Right lung (tissue), 10 donors: ENCODE measurements at places on chromosomes 7 and 10. TPM values are rescaled to one million over a fixed set of nuclear protein-coding genes. Genes with fewer than 3 reads are reported as not detected.

DNA sequence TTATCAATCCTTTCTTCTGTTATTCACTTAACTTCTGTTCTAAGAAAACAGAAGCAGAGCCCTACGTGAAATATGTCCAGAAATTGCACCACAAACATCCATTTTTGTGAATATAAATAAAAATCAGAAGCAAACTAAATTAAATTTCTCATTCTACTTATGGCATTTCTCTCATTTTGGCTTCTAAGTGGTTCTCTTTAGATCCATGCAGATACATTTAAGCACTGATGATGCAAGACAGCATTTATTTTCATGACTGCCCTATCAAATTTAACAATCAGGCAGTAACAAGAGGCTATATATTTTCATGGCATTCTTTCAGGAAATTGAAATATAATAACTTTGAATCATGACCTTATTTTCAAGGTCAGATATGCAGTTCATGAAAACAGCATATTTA is 1049.6 kb downstream of the GRM8 start:
- no peak for DNase-seq

- DNase-seq: no peak
Measured at GRCh38 chr7:133059263-133059662, 22.6 kb downstream of the CHCHD3 start.

- no peak for DNase-seq
Measured at GRCh38 chr7:93194386-93194785, 31.9 kb downstream of the HEPACAM2 start.

DNA sequence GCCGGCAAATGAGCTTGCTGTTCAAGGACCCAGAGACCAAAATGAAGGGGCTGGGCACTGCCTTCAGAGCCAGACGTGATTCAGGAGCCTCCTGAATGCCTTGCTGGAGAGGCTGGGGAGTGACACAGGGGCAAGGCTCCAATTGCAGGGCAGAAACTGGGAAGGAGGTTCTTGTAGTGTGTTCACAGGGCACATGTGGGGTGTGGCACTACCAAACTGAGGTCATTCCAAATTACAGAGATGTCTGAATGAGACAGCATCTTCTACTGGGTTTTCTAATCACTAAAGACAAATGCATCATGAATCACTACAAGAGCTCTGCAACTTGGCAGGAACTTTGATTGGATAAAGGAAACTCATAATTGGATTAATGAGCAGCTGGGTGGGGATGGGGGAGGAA is 17.8 kb downstream of the CRTAC1 start:
- no peak for DNase-seq

GRCh38 chr7:143280566-143280965 is 4.2 kb upstream of the TMEM139 start:
- DNase-seq: no peak

The DUSP5 gene
- polyA plus RNA-seq: 19.8 TPM

The JMJD1C gene
- 113 TPM for polyA plus RNA-seq
